ENCODE measurements at places on chromosomes 5 and 9. TPM values are rescaled to one million over a fixed set of nuclear protein-coding genes. Genes with fewer than 3 reads are reported as not detected.

- peaks cover 38% of the 10 kb centered on the region for H3K36me3 ChIP-seq
- H3K4me3 ChIP-seq, result no peak overlapping the region
- no peaks in the 10 kb centered on the region for H3K27me3 ChIP-seq
- H3K4me1 ChIP-seq, result no peaks in the 10 kb centered on the region
- no peak for DNase-seq
Observed at GRCh38 chr5:100872408-100873190, 30.5 kb downstream of the ST8SIA4 start.

DNA sequence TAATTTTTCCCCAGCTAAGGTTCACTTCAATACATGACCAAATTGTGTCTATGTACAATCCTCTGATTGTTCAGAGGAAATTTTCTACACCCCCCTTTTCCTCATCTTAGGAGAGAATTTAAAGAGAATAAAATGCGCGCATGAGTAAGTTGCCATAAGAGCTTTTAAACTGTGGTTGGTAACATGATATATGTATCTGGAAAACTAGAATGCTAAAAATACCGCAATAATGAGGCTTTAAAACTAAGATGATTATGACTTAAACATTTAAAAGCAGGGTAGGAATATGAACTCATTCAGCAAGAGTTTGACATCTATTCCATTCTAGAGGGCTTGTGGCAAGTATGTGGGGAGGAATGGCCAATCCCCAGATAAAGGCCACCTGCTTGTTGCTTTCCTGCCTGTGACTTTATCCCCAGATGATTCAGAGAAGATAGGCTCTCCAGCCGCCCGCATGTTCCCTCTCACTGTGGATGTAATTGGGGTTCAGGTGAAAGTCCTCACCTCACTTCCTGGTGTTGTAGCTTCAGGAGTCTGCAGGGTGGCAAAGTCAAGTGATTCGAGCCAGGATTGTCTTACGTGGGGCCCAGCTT lies 26.5 kb upstream of the BASP1 start:
- no peak overlapping the region for H3K27ac ChIP-seq
- H3K36me3 ChIP-seq, result no peaks in the 10 kb centered on the region
- H3K4me1 ChIP-seq, result no peaks in the 10 kb centered on the region
- DNase-seq, result no peak
- no peak overlapping the region for H3K4me3 ChIP-seq
- H3K27me3 ChIP-seq, result no peaks in the 10 kb centered on the region

DNA sequence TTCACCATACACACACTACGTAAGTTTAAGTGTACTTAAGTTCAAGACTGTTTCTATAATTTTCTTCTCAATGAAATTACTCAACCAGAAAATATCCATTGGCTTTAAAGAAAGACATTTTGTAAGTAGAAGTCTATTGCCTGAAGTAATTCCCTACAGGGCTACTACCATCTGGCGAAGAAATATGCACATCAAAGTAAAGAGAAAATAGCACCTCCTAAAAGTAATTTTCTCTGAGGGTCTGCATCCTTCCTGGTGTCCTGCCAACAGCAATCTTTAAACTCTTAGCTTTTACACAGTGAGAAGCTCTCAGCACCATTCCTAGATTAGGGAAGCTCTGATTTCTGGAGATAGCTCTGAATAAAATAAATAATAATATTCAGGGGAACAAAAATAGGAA lies 498.5 kb upstream of the TYRP1 start:
- no peak overlapping the region for H3K27ac ChIP-seq
- no peak for DNase-seq
- H3K27me3 ChIP-seq, result no peaks in the 10 kb centered on the region
- H3K4me1 ChIP-seq, result no peaks in the 10 kb centered on the region
- no peak overlapping the region for H3K4me3 ChIP-seq

DNA sequence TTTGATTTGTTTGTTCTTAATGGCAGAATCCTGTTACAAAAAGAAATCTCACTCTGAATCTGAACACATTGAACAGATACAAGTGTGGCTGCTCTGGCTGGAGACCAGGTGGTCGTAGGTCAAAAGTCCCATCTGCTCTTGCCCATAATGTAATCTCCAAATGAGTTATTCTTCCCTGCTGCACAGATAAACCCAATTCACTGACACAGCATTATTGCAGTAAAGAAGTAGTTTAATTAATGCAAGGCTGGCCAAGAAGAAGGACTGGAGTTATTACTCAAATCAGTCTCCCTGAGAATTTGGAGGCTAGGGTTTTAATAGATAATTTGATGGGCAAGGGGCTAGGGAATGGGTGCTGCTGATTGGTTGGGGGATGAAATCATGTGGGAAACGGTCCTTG lies 52.6 kb downstream of the PUM3 start:
- H3K36me3 ChIP-seq, result peaks cover 19% of the 10 kb centered on the region
- H3K27me3 ChIP-seq, result no peaks in the 10 kb centered on the region
- H3K4me3 ChIP-seq, result no peak overlapping the region
- H3K27ac ChIP-seq, result no peak overlapping the region
- no peaks in the 10 kb centered on the region for H3K4me1 ChIP-seq
- no peak for DNase-seq

- H3K4me1 ChIP-seq, result no peaks in the 10 kb centered on the region
- no peaks in the 10 kb centered on the region for H3K36me3 ChIP-seq
- H3K4me3 ChIP-seq, result no peak overlapping the region
- no peaks in the 10 kb centered on the region for H3K27me3 ChIP-seq
- no peak for DNase-seq
Observed at GRCh38 chr5:122062205-122062604, 15.9 kb downstream of the LOX start.

GRCh38 chr9:104961701-104962359 lies 33.9 kb upstream of the ABCA1 start:
- H3K4me1 ChIP-seq, result peaks cover 34% of the 10 kb centered on the region
- DNase-seq, result no peak
- H3K27ac ChIP-seq, result peak overlapping the region; percentile 6
- no peak overlapping the region for H3K4me3 ChIP-seq
- H3K27me3 ChIP-seq, result no peaks in the 10 kb centered on the region

GRCh38 chr5:138601444-138601843 lies 26.2 kb upstream of the HSPA9 start:
- peaks cover 27% of the 10 kb centered on the region for H3K4me1 ChIP-seq
- H3K36me3 ChIP-seq, result no peaks in the 10 kb centered on the region
- H3K27ac ChIP-seq, result no peak overlapping the region

- DNase-seq, result no peak
- peaks cover 6% of the 10 kb centered on the region for H3K36me3 ChIP-seq
- H3K4me1 ChIP-seq, result peaks cover 34% of the 10 kb centered on the region
- H3K27me3 ChIP-seq, result no peaks in the 10 kb centered on the region
Observed at GRCh38 chr9:98149422-98149821, 30.4 kb upstream of the TRIM14 start.

DNA sequence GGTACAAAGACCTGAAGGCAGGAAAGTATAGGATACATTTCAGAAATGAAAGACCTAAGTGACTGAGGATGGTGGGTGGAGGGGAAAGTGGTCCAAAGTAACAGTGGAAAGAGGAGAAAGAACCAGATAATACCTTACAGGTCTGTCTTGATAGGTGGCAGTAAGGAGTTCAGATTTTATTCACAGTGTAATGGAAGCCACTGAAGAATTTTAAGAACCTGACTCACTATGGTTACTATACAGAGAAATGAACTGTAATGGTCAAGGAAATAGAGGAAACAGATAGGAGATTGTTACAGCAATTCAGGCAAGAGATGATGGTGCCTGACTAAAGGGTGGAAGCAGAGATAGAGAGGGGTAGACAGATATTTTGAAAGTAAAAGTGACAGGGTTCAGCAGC lies 46.5 kb downstream of the EPB41L4A start:
- no peak overlapping the region for H3K27ac ChIP-seq
- H3K4me3 ChIP-seq, result no peak overlapping the region
- DNase-seq, result no peak
- H3K36me3 ChIP-seq, result no peaks in the 10 kb centered on the region
- H3K27me3 ChIP-seq, result no peaks in the 10 kb centered on the region

DNA sequence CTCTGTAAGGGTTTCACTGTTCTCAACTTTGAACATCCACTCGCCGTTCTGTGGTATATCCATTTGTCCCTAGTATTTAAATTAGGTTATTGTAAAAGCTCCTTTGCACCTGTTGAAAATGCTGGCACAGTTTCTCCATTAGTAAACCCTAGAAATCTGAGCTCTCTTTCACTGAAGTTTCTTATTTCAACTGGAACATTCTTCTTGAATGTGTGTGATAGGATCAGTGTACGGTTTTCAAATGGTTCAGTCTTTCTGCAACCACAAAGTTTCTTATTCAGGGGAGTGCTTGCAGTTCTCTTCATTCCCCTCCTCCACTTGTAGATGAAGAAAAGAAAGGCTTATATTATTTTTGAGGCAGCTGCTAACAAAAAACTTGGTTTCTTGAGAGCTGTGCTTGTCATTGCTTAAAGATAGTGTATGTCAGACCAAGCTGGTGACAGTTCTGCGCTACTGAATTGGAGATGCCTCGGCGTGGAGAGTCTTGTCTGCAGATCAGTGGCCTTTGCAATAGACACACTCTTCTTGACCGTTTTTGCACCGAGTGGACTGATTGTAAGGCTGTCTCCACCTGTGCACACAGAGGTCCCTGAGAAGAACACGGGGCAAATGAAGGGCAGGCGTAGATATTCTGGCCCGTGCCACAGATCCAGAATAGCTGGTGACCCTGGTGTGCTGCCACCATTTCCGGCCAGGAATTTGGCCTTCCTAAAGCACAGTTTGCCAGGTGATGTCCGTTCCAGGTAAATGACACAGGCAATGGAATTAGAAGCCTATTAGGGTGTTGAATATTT lies 102.2 kb downstream of the TRIO start:
- H3K4me1 ChIP-seq, result peaks cover 21% of the 10 kb centered on the region
- H3K4me3 ChIP-seq, result no peak overlapping the region
- H3K27me3 ChIP-seq, result no peaks in the 10 kb centered on the region
- no peak overlapping the region for H3K27ac ChIP-seq

GRCh38 chr5:96506376-96506775 lies 73.3 kb upstream of the PCSK1 start:
- H3K27me3 ChIP-seq, result no peaks in the 10 kb centered on the region
- no peak overlapping the region for H3K4me3 ChIP-seq
- no peak overlapping the region for H3K27ac ChIP-seq
- H3K36me3 ChIP-seq, result no peaks in the 10 kb centered on the region
- no peak for DNase-seq

DNA sequence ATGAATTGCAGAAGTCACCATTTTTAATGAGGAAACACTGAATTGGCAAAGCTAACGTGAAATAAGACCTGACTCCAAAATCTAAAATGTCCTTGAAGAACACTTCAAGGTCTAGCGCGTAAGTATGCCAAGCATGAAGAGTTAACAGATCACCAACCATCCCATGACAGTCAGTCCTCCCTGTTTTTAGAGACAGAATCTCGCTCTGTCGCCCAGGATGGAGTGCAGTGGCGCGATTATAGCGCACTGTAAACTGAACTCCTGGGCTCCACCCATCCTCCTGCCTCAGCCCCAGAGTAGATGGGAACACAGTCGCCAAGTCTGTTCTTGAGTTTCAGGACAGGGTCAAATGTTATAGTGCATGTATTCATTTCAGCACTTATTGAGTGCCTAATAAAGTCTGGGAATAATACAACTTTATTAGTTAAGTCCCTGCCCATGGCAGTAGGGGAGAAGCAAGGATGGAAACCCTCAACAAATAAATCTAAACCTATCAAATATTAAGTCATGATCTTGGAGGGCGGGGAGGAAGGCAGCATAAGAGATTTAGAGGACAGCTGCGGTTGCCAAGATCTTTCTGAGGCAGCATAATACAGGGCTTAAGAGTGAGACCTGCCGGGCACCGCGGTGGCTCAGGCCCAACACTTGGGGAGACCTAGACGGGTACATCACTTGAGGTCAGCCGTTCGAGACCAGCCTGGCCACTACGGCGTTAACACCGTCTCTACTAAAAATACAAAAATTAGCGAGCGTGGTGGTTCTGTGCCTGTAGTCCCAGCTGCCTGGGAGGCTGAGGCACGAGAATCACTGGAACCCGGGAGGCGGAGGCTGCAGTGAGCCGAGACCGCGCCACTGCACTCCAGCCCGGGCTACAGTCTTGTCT lies 1.1 kb downstream of the ATPSCKMT start:
- H3K27me3 ChIP-seq, result no peaks in the 10 kb centered on the region
- H3K4me3 ChIP-seq, result peak overlapping the region; percentile 89
- DNase-seq, result no peak
- H3K27ac ChIP-seq, result peak overlapping the region; percentile 85
- H3K4me1 ChIP-seq, result peaks cover 24% of the 10 kb centered on the region
- no peaks in the 10 kb centered on the region for H3K36me3 ChIP-seq

- H3K4me3 ChIP-seq, result no peak overlapping the region
- no peaks in the 10 kb centered on the region for H3K27me3 ChIP-seq
- no peak for DNase-seq
- H3K27ac ChIP-seq, result no peak overlapping the region
- no peaks in the 10 kb centered on the region for H3K4me1 ChIP-seq
Observed at GRCh38 chr9:90943341-90943740, 141.7 kb downstream of the SYK start.

- H3K27ac ChIP-seq, result no peak overlapping the region
- H3K36me3 ChIP-seq, result no peaks in the 10 kb centered on the region
- peaks cover 10% of the 10 kb centered on the region for H3K4me1 ChIP-seq
- no peak for DNase-seq
Observed at GRCh38 chr9:126609711-126610388, 3.9 kb upstream of the LMX1B start.

DNA sequence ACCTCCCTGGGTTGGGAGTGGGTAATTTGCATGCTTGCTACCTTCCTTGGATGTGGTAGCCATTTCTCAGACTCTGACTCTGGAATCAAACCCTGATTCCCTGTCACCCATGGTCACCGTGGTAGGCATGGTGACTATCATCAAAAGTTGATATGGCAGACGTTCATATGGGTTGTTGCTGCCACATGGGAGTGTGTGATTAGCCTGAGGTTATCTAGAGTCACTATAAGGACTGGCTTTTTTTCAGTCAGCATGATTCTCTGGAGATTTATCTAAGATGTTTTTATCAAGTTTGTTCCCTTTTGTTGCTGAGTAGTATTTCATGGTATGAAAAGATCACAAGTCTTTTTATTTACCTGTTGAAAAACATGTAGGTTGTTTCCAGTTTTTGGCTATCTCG lies 7.0 kb downstream of the RCL1 start:
- DNase-seq, result no peak
- H3K36me3 ChIP-seq, result no peaks in the 10 kb centered on the region
- H3K27ac ChIP-seq, result no peak overlapping the region
- H3K4me3 ChIP-seq, result no peak overlapping the region

DNA sequence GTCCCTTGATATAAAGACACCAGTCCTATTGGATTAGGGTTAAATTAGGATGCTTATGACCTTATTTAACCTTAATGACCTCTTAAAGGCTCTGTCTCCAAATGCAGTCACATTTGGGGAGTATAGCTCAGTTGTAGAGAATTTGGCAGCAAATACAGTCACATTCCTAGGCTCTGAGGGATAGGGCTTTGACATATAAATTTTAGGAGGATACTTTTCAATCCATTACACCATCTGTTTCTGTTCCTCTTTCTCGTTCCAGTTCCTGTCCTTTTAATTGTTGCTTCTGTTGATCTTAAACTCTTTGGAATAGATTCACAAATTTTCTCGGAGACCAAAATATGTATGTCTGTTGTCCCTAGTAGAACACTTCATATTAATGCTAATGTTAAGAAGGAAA lies 390.0 kb upstream of the PCSK5 start:
- no peaks in the 10 kb centered on the region for H3K27me3 ChIP-seq
- no peak overlapping the region for H3K27ac ChIP-seq
- peaks cover 22% of the 10 kb centered on the region for H3K4me1 ChIP-seq
- no peaks in the 10 kb centered on the region for H3K36me3 ChIP-seq
- no peak overlapping the region for H3K4me3 ChIP-seq

WNK2 gene
- polyA plus RNA-seq, result not detected

PCDHB5 gene
- polyA plus RNA-seq, result not detected

GABRP gene
- not detected for polyA plus RNA-seq

RNF208 gene
- not detected for polyA plus RNA-seq

TMEM252 gene
- polyA plus RNA-seq, result not detected

COL15A1 gene
- polyA plus RNA-seq, result 0.11 TPM

SVEP1 gene
- polyA plus RNA-seq, result not detected

NIPBL gene
- polyA plus RNA-seq, result 36.0 TPM

BSPRY gene
- polyA plus RNA-seq, result 0.16 TPM

PITX1 gene
- polyA plus RNA-seq, result not detected

PDGFRB gene
- polyA plus RNA-seq, result 0.20 TPM
